Naive thymus-derived CD4-positive, alpha-beta T cell (primary cell): ENCODE measurements at places on chromosomes 1 and 21. TPM values are rescaled to one million over a fixed set of nuclear protein-coding genes. Genes with fewer than 3 reads are reported as not detected.

GRCh38 chr1:248815407-248816034, 10.2 kb downstream of the SH3BP5L start:
- no peak for DNase-seq

DNA sequence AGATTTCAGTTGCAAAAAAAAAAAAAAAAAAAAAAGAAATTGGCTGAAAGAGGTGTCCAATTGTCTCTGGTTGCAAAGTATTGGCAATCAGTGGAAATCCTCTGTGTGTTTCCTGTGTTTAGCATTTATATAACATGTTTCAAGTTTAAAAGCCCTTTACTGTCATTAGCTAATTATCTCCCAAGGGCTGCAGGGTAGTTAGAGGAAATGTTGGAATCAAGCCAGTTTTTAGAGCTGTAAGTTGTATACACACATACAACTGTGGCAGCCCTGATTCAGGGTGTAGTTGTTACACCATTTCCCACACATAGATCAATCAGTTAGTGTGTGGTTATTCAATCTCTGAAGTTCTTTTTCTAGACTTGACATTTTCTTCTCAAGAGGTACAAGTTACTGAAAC, 8.9 kb upstream of the ZNF326 start:
- DNase-seq: no peak

DNA sequence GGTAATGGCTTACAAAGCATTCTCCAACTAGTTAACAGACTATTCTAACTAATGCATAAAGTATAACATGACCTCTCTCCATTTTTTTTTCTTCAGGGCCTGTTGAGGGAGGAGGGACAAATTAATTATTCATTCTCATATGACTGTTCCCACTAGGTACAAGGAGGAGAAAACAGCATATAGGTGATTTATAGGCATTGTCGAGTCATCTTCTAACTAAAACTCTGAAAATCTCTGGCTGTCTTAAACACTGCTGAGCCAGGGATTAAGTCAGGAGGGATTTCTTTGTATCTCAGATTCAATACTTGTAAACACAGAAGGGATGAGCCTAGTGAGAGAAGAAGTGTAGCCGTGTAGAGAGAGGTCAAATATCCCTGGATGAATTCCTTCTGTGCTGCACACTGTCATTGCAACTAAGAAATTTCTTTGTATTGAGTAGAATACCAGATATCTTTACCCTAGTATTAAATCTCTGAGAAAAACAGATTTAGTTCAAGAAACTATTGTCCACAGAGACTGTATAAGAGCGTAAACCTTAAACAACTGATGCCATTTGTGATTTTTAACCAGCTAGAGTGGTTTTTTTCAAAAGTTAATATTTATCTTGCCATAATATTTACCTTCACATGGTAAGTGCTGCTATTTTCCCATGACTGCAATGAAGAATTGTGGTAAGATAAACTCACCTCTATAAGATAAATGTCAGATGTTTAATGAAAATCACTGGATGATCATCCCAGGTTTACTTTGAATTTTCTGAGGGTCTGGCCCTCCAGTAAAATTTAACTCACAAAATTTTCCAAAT, 465.3 kb downstream of the RWDD3 start:
- DNase-seq: no peak

DNA sequence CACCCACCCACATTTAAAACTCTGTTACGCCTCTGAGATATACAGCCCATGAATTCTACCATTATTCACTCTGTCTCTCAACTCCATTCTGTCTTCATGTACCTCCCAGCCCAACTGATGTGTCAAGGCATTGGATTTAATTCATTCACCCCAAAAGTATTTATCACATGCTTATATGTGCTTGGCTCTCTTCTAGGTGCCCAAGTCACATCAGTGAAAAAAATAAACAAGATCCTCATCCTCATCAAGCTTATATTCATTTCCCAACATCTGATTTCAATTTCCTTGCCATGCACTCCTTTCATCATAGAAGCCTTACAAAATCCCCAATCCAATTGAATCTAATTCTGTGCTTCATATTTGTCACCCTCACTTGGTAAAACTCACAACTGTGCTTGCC, 967.6 kb downstream of the LTN1 start:
- DNase-seq: no peak

DNA sequence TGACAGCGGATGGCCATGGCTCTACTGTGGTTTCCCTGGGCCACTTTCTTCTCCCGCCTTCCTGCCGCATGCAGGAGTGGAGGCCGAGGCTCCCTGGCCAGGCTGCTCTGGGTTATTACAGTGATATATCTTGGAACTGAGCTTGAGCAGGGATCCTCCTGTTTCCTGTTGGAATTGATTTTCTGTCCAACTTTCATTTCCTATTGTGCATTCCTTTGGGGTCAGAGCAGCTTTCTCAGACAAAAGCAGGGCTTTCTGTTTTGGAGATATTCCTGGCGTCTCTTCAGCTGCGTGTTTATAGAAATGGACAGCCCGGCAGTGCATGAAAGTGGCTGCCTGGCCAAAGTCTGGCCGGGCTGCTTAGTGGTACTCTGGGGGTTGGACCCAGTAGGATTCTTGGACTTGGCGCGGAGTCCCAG, 146.4 kb downstream of the KIF26B start:
- no peak for DNase-seq

DNA sequence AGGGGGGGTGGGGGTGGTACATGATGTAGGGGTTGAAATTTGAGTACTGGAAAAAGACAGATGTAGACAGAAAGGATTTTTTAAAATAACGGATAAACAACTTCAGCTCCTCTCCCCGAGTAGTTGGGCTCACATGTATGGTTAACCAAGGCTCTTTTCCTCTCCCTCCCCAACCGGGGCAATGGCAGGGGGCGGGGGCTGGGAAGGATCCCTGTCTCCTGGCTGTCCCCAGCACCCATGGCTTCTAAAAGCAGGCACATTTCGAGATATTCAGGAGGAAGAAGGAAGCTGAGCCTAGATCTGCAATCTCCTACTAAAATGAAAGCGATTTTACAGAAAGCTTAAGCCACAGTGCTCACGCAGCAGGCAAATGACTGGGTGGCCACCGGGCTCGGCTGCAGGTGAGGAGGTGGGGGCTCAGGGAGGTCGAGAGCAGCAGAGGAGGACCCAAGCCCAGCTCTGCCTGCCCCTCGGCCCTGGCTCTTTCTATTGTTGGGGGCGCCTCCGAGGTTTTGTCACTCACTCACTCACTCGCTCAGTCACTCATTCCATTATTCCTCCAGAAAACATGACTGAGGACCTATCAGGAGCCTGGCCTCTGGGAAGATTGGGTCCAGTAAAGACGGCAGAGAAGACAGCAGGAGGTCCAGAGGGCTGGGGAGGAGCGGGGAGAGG, 573.3 kb downstream of the PTPRU start:
- no peak for DNase-seq

- no peak for DNase-seq
Measured at GRCh38 chr1:183572721-183573120, 17.5 kb downstream of the NCF2 start.

Gene ZNF593
- 9.6 TPM for total RNA-seq

Gene S100A1
- total RNA-seq: not detected

Gene SARS1
- total RNA-seq: 110 TPM

Gene ACTL8
- total RNA-seq: not detected
